ENCODE measurements at places on chromosomes 16 and 17.

GRCh38 chr16:53864819-53865493 is 161.0 kb downstream of the FTO start:
- no peak for DNase-seq

DNA sequence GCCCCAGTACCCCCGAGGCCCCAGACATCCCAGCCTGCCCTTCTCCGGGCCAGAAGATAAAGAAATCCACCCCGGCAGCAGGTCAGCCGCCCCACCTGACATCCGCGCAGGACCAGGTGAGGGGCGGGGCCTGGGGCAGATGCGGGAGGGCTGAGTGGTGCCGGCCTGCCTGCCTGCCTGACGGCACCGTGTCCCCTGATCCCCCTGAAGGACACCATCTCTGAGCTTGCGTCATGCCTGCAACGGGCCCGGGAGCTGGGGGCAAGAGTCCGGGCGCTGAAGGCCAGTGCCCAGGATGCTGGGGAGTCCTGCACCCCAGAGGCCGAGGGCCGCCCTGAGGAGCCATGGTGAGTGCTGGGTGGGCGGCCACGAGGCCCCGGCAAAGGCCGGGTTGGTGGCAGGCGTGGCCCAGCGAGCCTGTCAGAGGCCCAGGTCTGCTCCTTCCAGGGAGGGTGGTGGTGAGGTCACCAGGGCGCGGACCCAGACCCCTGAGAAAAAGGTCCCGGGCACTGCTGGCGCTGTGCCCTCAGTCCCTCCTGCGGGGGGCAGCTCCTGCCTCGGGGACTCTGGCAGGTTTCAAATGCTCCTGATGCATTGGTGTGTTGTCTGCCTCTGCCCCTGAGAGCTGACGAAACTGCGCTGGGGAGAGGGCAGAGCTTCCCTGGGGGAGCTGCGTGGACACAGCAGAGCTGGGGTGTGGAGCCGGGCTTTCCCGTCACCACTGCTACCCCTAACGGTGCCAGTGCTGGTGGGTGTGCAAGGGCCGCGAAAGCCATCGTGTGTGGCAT is 1.2 kb downstream of the CDT1 start:
- DNase-seq = no peak

- peak; percentile 49 for DNase-seq
Observed at GRCh38 chr16:1830213-1830612, 3.2 kb downstream of the FAHD1 start.

- peak; percentile 56 for DNase-seq
Observed at GRCh38 chr16:66588981-66589713, 9.9 kb downstream of the CMTM2 start.

DNA sequence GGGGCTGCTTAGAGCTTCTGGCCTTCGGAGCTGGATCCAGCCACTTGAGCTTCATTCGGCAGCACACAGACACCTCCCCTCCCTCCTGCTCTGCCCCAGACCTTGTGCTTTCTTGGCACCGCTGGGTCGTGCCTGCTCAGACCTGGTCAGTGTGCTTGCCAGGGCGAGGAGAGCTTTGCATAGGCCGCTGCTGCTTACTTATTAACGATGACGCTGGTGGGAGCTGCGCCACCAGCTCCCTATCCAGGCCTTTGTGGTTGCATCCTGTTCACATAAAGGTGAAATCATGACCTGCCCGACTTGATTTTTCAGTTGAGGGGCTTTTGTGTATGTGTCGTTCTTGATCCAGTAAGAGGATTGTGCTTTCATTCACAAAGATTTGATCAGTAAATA is 101.1 kb downstream of the MSI2 start:
- peak; percentile 53 for DNase-seq

- no peak for DNase-seq
Observed at GRCh38 chr16:66594739-66595138, 9.8 kb upstream of the CMTM3 start.

DNA sequence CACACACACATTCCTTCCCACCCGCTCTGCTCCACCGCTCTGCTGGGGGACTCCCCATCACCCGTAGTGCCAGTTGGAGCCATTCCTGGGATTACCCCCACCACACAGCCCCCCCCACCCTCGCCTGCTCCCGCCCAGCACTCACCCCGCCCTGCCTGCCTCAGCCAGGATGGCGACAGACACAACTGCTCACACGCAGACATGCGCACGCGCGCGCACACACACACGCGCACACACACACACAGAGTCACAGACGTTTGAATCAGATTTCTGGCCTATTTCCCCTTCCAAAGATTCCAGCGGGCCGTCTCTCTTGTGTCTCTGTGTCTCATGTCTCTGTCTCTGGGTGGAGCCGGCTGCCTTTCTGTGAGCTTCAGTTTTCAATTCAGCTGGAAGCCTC is 4.4 kb downstream of the CACNA1G start:
- peak; percentile 48 for DNase-seq

- DNase-seq = no peak
Observed at GRCh38 chr16:30470632-30470995, 1.9 kb upstream of the ITGAL start.

DNA sequence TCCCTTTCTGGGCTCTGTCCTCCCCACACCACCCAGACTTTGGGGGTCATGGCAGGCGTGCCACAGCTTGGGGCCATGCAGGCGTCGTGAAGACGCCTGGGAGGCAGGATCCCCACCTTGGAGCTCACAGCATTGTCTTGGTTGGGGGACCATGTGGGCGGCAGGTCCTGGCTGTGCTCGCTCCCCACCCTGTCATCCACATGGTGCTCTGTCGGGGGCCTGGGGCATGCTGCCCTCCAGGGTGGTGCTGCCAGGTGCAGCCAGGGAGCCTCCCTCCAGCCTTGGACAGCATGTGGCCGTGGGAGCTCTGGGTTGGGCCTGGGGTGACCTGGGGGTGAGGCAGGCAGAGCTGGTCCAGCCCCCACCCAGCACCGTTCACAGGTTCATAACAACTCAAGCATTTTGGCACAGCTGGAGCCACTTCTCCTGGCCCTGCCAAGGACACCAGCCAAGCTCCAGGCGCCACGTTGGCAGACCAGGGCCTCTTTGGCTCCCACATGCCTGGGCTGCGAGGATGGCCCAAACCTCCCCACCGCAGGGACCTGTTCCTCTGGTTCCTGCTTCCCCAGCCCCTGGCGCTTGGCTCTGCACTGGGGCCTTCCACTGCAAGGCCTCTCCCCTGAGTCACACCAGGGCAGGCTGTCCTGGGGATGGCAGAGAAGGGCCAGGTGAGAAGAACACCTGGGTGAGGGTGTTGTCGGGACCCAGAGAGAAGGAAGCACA is 15.1 kb upstream of the ATP6V0C start:
- DNase-seq = no peak

DNA sequence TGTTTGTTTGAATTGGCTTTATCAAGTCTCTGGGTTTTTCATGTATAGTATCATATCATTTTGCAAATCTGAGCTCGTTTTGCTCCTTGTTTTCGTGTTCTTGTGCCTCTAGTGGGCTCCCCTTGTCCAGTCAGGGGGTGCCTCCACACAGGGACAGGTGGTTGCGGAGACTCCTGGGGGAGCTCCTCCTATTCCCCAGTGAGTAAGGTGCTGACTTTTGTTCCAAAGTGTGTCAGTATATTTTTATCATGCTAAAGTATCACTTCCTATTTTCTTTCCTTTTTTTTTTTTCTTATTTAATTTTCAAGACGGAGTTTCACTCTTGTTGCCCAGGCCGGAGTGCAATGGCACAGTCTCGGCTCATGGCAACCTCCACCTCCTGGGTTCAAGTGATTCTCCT is 30.3 kb upstream of the IL17C start:
- no peak for DNase-seq
